ENCODE measurements at places on chromosomes 13 and 19.

GRCh38 chr19:343941-344624, 513 bp downstream of the MIER2 start:
- no peak for DNase-seq

- DNase-seq = no peak
These were observed 14.5 kb upstream of the ICAM3 start for GRCh38 chr19:10353793-10354391.

DNA sequence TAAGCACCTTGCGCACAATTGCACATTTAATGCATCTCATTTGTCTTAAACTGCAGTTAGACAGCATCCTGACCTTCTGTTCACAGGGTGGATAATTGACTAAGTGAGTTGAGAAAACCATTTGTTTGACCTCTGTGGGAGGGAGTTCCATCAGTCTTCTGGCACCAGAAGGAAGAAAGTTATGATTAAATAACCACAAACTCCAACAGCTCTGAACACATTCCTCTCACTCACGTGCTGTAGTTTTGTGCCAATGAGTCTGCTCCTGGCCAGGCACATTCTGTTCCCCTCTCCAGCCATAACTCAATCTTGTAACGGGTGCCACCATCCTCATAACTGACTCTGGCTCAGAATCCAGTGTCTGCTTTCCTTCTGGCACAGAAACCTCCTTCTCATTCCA, 817.2 kb downstream of the SLITRK1 start:
- DNase-seq = no peak

DNA sequence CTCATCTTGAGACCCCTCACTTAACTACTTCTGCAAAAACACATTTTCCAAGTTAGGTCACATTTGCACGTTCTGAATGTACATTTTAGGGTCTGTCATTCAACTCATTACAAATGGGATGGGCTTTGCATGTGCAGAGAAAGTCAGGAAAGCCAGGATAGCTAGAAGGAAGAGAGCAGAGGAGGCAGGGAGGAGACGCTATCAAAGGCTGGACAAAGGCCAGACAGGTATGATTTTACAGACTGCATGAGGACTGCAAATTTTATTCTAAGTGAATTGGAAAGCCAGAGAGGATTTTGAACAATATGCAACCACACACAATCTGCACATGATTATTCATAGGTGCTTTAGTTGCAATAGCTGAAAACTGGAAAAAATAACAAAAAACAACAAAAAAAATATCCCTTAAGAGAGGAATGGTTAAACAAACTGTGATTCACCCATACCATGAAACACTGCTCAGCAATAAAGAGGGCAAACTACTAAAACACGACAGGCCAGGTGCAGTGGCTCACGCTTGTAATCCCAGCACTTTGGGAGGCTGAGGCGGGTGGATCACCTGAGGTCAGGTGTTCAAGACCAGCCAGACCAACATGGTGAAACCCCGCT, 21.1 kb downstream of the SYDE1 start:
- DNase-seq = no peak

DNA sequence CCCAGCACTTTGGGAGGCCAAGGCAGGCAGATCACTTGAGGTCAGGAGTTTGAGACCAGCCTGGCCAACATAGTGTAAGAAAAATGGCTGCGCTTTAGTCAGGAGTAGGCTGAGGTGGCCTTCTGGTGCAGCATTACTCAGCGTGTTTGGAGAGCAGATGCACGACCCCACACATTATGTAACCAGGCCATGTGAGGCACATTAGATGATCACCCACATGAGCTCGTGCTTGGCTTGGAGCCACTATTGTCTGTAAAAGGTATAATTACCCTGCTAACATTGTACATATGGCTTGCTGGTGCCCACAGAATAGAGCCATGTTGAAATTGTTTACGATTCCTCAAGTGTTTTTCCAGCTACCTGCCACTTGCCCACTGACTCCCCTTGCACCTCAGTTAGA, 24.0 kb upstream of the SCEL start:
- no peak for DNase-seq

DNA sequence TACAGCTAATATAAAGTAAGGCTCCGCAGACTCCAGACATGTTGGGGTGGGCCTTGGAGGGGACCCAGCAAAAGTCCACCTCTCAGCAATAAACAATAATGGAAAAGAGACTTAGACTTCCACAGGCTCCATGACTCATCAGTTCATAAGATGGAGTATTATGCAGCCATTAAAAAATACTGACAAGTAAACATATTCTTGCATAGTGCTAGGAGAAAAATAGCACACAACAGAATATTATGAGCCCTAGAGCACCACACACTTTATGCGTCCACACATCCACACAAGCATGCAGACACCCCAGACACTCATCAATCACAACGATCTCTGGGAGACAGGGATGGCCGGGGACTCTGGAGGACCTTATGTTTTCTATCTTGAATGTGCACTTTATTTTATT, 46.0 kb downstream of the PDCD5 start:
- no peak for DNase-seq

DNA sequence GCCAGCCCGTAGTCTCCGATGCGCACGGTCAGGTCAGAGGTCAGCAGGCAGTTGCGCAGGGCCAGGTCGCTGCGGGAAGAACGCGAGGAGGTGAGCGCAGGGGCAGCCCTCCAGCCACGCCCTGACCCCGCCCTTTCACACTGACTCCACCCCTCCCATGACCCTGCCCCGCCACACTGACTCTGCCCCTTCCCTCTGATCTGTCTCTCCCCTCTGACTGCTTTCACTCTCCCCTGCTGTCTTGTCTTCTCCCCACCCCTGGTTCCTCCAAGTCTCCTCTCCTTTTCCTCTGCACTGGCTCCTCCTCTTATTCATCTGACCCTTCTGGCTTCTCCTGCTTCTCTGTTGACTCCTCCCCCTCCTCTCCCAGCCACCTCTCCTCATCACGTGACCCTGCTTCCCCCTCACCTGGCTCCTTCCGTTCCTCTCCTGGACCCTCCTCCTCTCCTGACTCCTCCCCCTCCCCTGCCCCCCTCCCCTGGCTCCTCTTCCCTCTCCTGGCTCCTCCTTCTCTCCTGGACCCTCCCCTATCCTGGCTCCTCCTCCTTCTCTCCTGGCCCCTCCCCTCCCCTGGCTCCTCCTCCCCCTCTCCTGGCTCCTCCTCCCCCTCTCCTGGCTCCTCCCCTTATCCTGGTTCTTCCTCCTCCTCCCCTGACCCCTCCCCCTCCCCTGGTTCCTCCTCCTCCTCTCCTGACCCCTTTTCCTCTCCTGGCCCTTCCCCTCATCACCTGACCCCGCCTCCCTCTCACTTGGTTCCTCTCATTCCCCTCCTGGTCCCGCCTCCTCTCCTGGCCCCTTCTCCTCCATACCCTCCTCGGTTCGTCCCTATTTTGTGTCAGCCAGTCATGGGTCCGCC, 9.9 kb downstream of the LMTK3 start:
- peak; percentile 92 for DNase-seq

DNA sequence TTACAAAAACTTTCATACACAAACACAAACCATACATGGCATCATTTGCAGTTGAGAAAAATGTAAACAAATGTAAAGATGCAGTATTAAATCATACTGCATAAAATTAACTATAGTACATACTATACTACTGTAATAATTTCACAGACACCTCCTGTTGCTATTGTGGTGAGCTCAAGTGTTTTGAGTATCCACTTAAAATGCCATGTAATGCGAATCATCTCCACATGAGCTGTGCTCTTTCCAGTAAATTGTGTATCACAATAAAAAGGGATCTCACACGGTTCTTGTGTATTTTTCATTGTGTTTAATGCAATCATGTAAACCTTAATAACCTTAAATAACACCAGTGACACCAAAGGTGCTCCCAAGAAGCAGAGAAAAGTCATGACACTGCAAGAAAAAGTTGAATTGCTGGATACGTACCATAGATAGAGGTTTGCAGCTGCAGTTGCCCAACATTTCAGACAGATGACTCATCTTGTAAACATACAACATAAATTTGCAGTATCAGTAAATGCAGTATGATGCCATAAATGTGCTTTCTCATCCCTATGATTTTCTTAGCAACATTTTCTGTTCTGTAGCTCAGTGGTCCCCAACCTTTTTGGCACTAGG, 166.6 kb downstream of the RAP2A start:
- peak; percentile 10 for DNase-seq

- no peak for DNase-seq
These were observed 1.3 kb upstream of the SIGLEC9 start for GRCh38 chr19:51123381-51123800.

DNA sequence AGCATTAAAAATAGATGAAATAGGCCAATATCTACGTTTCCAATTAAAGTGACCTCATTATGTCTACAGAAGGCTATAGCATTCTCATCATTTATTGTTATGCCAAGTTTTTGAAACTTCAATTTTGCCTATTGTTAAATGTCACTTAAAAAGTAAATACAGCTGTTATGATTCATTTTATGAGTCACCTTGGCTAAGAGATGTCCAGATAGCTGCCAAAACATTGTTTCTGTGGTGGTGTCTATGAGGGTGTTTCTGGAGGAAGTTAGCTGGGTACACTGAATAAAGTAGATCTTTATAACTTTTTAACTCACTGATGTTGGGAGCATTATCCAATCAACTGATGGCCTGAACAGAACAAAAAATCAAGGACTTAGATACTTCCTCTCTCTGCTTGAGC, 1209.7 kb upstream of the PCDH9 start:
- DNase-seq = no peak

DNA sequence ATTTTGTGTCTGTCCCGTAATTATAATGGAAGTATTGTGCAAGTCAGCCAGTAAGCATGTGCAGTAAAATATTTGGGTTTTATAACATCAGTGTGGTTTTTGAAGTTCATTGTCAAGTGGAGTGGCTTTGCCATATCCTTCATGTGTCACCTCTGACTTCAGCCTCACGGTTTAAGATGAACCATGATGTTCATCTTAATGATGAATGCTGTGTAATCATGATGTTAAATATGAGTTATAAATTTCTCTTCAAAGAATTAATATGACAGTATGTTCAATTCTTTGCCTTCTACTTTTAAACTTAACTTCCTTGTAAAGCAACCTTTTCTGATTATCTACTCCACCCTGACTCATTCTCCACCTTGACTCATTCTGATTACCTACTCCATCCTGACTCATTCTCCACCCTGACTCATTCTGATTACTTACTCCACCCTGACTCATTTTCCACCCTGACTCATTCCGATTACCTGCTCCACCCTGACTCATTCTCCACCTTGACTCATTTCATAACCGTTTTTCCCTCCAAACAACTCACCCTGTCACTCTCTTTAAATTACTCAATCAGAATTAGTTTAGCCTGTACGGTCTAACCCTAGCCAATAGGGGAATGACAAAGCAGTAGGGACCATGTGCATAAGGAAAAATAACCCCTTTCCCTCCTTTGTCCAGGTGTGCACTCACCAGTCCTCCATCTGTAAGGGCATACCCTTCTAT, 50.3 kb upstream of the ANKRD10 start:
- DNase-seq = no peak

GRCh38 chr19:33311326-33311682, 9.0 kb upstream of the CEBPA start:
- DNase-seq = no peak

DNA sequence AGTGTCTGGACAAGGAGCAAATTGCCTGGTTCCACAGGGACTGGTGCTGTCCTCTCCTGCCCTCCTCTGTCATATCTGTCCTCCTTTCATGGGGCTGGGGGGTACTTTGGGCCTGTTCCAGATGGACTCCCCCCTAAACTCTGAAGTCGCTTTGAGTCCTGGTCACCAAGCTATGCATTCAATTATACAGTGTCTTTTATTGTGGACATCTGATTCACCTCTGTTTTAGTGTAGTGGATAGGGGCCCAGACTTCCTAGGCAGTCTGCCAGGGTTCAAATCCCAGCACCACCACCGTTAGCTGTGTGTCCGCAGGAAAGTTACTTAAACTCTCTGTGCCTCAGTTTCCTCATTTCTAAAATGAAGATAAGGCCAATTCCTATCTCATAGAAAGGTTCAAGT, 21.0 kb upstream of the IRS2 start:
- DNase-seq = no peak

DNA sequence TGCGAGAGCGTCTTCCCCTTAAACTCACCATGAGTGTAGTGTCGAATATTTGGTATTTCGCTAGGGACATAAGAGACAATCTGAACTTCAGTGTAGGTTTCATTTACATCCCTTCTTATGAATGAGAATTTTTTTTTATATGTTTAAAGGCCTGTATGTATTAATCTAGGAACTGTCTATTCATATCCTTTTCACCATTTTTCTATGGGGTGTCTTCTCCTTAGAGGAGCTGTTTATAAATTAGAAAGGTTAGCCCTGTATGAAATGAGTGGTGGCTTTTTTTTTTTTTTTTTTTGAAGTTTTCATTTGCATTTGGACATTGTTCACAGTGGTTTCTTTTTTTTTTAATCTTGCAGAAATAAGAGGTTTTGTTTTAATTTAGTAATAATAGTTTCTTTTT, 7.6 kb downstream of the ZNF146 start:
- no peak for DNase-seq

DNA sequence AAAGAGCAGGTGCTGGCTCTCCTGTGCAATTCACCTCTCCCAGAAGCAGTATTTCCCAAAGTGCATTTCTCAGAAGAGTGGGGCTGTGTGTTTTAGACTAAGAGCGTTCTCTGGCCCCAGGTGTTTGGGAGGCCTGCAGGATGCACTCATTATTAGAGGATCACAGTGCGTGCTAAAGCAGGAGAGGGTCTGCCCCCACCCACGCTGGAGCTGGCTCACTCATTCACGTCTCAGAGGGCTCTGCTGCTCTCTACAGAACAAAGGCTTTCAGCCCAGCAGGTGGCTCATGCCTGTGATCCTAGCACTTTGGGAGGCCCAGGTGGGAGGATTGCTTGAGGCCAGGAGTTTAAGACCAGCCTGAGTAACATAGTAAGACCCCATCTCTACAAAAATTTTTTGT, 756.7 kb downstream of the UQCRFS1 start:
- no peak for DNase-seq

GRCh38 chr19:18017275-18018083, 9.5 kb downstream of the ARRDC2 start:
- DNase-seq = no peak

DNA sequence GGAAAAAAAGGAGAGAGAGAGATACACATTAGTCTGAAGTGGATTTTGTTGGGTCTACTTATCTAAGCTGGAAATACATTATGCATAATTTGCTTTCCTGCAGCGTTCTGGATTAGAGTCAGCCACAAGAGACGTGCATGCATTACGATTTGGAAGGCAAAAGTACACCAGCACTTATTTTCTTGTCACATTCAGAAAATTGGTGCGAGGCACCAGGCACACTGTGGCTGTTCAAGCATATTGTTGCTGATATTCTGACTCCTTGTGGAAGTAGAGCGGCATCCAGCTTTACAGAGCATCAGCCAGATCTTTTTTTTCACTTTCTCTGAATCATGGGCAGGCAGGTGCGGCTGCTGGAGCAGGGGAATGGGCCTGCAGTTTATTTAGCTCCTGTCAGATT, 905.6 kb upstream of the SPRY2 start:
- no peak for DNase-seq

DNA sequence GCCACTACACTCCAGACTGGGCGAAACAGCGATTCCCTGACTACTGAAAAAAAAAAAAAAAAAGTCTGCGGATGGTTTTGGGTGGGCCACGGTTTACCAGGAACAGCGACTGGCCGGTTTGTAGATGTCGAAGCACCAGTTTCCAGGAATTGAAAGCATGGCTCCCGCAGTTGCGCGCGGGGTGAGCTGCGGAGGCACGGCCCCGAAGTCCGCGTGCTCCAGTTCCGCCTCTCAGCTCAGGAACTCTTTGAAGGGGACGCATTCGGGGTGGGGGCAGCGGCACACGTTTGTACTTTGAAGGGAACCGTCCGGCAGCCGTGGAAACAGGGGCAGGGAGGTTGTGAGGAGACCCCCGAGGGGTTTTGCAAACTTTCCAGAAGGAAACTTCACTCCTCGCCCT, 27.1 kb upstream of the PABPC3 start:
- DNase-seq = no peak

Data from NCI-H1417 treated with DMSO at 0.1 percent for 48 hours (cell line).